ENCODE measurements at places on chromosomes 2 and 18. TPM values are rescaled to one million over a fixed set of nuclear protein-coding genes. Genes with fewer than 3 reads are reported as not detected.

- no peak for DNase-seq
These were observed 162.3 kb downstream of the TGIF1 start for GRCh38 chr18:3612315-3612714.

DNA sequence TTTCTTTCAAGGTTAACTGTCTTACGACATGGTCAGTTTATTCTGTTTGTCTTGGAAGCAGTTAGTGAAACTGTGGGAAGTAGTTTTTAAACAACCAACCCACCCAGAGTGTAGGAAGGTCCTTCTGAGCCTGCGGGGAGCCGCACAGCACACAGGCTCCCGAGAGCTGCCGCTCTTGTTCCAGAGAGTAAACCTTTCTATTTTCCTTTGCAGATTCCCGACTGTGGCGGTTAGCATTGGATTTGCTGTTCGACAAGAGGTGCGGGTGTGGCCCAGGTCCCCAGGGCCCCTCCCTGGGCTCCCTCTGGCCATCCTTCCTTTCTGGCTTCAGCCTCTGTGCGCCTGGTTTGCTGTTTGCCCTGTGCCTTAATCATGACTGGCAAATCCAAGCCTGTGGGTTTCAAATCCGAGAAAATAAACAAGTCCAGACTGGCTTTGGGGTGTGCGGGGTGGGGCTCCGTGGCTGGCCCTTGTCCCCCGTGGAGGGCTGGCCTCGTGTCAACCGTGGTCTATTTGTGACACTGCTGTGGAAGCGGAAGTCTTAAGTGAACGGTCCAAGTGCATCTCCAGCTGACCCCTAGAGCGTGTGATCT is 30.7 kb downstream of the IMPA2 start:
- DNase-seq, result no peak

- DNase-seq, result no peak
These were observed 136.7 kb downstream of the EML6 start for GRCh38 chr2:54859997-54860701.

- DNase-seq, result no peak
These were observed 8.1 kb downstream of the MBP start for GRCh38 chr18:77124452-77124922.

- DNase-seq, result no peak
These were observed 111.4 kb upstream of the GATA6 start for GRCh38 chr18:22057908-22058527.

- no peak for DNase-seq
These were observed 35.9 kb downstream of the NABP1 start for GRCh38 chr2:191713837-191714236.

DNA sequence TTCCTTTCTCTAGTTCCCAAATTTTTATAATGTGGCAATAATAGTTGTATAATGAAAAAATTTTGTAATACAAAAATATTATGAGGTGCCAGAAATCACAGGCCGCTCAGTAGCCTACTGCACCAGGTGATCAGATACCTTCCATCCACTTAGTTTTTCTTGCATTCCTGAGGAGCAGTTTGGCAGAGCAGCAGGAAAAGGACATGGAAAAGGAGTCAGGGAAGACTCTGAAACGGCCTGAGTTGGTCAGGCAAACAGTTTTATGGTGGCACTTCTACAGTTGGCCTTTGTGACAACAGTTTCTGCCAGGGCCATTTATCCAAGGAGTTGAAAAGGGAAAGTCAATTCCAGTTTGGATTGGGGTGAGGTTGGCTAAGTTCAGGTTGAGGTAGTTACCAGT is 165.4 kb upstream of the ALPP start:
- DNase-seq, result no peak

DNA sequence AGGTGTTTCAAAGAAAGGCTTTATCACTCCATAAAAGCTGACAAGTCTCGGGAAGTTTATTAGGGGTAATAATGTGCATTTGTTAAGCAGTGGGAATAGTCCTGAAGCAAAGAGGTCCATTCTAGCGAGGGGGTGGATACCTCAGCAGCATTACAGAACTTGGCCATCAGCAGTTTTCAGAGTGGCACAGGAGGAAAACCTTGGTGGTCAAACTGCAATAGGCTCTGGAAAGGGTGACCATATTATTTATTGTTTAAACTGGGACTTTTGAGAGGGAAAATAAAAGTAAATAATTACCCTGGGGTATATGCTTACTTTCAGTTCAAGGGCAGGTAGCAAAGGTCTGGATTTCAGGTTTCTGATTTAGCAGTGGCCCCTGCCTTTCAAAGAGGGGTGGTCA is 115.5 kb upstream of the KLHL14 start:
- DNase-seq, result no peak

- no peak for DNase-seq
These were observed 419.3 kb upstream of the VWC2L start for GRCh38 chr2:213991453-213992108.

GRCh38 chr2:46812361-46813019 is 103.1 kb downstream of the MCFD2 start:
- DNase-seq, result peak; percentile 69

DNA sequence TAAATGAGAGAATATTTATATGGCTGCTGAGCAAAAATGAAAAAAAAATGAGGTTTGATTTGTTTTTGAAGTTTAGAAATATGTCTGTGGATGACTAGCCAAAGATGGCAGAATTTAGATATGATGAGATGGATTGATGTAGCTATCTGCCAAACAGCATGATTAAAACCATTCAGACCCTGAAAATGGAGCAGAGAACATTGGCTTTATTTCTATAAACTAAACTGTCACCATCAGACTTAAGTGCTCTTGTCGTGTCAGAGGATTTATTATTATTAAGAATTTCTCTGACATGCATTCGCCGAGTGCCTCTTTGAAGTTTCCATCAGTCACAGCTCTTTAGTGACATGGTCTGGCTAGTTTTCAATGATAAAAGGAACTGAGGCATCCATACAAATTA is 151.7 kb downstream of the LRRTM4 start:
- DNase-seq, result no peak

- DNase-seq, result no peak
These were observed 11.0 kb upstream of the RNF144A start for GRCh38 chr2:6906165-6906741.

DNA sequence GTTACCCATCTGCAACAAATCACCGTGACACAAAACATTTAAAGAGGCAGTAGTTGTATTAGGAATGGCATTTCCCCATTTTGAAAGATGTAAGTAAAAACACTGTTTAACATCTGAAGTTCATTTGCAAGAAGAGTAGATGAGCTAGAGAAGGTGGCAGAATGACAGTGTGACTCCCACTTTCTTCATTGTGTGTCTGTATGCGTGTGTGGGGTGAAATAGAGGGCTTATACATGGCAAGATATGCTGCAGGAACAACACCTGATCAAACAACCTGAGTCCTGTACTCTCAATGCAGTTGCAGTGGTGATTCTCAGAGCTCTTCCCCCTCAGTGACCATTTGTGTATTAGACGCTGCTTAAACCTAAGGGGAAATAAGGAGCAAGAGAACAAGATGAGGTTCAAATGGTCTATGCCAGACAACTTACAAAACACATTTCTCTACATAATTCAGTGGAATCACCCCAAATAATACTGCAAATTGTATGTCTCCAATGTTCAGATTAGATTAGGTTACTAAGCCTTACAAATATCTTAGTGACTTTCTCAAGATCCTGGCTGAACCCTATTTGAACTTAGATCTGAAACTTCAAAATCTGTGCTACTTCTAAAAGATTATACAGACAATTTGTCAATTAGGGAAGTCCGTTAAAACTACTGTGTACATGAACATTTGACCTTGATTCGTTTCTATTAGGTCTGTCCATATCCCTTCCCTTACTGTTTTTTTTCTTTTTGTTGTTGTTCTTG is 230.1 kb downstream of the LRRTM1 start:
- DNase-seq, result no peak

AFF3 gene
- 40.8 TPM for total RNA-seq

FN1 gene
- total RNA-seq, result 208 TPM

GEN1 gene
- 1.6 TPM for total RNA-seq

ZNF804A gene
- total RNA-seq, result 0.25 TPM

CD28 gene
- 2.9 TPM for total RNA-seq

VIT gene
- total RNA-seq, result 20.1 TPM

TSPYL6 gene
- 0.07 TPM for total RNA-seq

STAT4 gene
- total RNA-seq, result 1.7 TPM

Data from ovary (tissue), 10 donors.